ENCODE measurements at places on chromosomes 12 and 14.

DNA sequence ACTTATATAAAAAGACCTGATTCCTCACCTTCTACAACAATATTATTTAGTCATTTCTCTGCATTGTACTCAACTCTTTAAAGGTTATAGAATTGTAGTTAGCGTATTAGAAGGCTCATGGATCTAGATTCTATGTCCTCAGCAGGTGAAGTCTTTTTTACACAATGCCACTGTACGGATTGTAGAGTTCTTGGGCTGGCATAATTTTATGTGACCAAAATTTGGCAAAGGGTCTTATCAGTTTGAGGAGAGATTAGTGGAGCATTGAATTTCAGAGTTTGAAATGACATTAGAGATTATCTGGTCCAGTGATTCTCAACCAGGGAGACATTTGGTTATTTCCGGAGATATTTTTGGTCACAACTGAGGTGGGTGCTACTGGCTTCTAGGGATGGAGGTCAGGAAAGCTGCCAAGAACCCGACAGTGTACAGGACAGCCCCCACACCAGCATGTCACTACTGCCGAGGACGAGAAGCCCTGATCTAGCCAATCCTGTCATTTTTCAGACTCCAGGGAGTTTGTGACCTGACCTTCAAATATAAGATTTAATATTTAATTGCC lies 63.9 kb downstream of the BICD1 start:
- no peak for DNase-seq

DNA sequence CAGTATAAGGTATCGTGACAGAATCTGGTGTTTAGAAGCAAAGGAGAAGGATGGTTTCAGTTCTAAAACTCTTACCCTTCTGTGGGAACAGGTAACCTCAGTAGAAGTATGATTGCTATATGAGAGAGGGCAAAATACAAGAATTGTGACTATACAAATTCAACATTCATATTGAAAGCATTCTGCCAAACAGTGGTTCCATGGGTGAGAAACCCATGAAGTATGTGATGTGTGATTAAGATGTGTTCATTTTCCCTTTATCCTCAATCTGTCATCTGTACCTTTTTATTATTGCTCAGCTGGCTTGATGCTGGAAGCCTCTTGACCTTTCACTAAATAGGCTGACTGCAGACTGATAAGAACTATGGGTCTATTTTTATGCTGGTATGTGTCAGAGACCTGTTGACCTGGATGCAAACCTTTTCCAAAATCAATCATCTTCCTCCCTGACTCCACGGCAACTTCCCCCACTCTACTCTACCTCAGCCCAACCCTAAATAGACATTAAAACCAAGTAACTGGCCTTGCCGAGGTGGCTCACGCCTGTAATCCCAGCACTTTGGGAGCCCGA lies 109.6 kb downstream of the STXBP6 start:
- no peak for DNase-seq

DNA sequence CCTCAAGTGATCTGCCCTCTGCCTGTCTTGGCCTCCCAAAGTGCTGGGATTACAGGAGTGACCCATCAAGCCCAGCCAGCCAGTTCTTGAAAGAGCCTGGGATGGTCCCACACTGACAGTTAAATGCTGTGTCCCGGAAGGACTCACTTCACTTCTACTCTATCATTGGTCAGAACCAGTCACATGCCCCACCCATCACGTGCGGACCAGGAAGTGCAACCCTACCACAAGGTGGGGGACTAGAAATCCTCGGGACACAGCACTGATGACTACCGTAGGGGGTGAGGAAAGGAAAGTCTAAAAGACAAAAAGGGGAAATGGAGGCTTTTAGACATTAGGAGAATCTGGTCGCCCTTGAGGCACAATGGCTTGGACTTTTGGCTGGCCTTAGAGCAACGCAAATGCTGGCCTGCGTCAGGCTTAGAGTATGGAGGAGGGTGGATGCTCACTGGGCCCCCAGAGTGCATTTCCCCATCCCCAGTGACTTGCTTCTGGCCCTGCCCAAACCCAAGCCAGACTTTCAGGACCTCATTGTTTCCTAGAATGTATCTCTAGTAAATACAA lies 207.7 kb downstream of the TTC8 start:
- DNase-seq, result no peak

DNA sequence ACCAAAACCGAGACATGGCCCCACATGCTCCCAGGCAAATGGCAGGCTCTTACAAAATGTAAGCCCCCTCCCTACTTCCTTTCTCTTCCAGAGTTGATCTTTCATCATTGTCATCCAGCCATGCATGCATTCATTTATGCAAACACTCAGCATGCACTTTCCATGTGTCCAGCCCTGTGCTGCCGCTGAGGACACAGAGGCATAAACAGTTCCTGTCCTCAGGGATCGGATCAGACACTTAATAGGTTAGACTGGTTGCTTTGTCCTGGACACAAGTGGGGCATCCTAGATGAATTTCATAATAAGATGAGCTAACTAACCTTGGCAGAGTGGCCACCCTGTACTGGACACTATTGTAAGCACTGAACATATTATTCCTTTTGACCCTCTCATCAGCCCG lies 23.1 kb downstream of the PRIMA1 start:
- DNase-seq, result no peak

GRCh38 chr14:24259282-24260025 lies 3.5 kb downstream of the TGM1 start:
- DNase-seq, result no peak

GRCh38 chr12:5335069-5335468 lies 96.8 kb upstream of the NTF3 start:
- DNase-seq, result no peak

Data from HFFc6 (cell line).